WTC11 (cell line): ENCODE measurements at places on chromosomes 2 and 18.

GRCh38 chr2:66568650-66569300 is 133.8 kb downstream of the MEIS1 start:
- DNase-seq = no peak

DNA sequence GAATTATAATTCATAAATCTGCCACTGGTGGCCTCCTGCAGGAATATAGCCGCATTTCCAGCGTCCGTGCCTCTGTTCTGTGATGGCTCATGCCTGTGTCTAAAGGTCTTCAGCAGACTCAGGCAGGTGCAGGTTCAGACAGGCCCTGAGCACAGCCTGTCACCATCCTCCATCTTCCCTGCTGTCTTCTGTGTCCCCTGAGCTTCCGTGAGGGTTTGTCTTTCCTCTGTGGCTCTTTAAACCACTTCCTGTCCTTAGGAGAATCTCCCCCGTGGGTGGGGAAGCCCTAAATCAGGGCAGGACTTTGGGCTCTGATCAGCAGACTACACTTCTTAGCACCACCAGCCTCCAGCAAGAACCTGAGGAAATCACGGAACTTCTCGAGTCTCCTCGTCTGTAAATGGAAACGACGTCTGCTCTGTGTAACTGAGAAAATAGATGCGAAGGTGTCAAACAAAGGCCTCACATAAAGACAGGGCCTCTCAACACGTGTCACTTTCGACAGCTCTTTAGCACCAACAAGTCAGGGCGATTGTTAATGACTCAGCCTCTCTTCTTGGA is 24.1 kb upstream of the NFATC1 start:
- DNase-seq = no peak

DNA sequence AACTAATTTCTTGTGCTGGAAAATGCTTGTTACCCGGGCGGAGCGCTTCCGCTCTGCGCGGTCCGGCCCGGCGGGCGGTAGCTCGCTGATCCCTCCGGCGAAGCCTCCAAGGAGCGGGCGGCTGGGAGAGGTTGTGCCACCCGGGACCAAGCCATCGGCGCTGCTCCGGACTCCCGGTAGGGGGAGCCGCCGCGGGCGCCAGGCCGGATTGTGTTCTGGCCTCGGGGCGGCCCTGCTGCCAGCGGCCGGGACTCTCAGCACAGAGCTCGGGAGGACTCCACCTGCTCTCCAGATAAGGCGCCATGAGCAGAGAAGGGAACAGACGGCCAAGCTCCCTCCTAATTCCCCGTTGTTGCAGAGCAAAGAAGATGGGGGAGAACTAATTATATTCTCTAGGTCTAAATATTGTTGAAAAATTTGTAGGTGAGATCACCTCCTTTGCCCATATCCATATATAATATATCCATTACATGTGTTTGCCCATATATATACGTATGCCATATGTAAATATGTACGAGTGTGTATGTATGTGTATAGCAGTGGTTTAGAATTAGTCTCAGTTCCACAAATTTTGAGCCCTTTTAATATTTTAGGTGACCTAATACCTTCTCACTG is 13.8 kb upstream of the SATB2 start:
- DNase-seq = peak; percentile 94

DNA sequence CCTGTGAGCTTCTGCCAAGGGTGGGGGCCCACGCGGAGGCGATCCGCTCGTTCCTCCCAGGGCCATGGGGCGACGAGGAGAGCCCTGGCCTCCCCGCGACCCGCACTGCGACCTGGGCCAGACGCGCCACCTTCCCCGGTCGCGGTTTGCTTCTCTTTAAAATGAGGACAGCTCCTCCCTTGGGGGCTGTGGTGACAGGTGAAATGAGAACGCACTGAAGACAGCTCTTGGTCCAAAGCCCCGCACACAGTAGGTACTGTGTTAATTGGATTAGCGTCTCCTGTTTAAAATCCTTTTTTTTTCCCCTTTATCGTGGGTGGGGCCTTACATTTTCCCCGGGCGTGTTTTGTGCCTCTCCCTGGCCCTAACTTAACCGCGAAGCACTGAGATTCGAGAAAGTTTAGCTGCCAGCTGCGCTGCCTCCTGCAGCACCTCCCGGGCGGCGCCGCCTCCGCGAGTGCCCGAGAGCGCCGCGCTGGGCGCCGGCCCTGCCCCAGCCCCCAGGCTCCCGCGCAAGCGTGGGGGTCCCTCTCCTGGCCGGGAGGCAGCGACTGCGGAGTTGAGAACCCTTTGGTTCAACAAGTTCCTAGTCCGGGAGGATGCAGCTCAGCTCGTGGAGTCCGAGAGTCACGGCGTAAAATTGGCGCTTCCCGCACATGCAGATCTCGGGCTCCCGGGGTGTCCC is 1.1 kb downstream of the HPCAL1 start:
- peak; percentile 48 for DNase-seq

DNA sequence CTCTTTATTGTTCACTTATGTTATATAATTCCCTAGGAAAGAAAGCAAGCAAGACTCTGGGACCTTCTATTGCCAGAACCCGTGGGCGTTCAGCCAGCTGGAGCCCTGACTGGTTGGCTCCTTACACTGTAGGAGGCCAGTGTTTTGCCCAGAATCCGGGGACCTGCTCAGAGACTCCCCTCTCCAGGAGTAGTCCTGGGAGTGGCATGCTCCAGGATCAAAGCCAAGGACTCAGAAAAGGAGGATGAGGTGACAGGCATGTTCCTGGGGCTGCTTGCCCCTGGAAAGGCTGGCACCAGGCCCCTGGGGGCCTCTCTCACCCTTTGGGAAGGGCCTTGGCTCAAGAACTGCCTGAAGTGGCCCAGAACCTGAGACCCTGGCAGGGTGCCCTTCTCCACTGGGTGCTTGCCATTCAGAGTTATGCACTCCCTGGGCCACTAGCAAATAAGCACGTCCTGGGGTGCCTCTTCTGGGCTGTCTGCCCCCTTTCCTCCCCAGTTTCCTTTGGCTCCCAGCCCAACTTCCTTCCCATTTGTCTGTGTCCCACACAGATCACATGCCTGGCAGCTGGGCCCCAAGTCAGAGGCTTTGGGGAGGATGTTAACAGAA is 19.6 kb upstream of the KIF3C start:
- DNase-seq = no peak

DNA sequence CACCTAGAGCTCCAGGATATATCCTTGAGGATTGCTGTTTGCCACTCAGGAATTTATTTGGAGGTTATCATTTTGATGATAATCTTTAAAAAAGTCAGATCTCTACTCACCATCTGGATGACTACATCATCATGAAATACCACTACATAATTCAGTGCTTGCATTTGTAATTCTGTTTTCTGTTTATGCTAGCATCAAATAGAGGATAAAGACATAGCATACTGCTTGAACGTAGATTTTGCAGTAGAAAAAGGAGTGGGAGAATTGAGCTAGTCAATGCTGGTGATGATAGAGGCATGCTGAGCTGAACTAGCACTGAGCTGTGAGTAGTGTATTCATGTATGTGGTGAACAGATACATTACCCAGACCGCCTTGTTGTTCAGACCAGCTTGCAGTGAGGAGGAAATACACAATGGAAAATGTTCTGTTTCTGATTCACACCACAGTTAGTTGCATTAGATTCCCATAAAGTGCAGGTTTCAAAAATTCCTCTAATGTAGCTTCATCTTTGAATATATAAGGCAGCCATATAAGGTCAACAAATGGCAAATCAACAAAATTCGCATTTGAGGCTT is 68.8 kb upstream of the CDC42EP3 start:
- DNase-seq = no peak

GRCh38 chr2:113692698-113693428 is 63.6 kb downstream of the SLC35F5 start:
- DNase-seq = no peak

DNA sequence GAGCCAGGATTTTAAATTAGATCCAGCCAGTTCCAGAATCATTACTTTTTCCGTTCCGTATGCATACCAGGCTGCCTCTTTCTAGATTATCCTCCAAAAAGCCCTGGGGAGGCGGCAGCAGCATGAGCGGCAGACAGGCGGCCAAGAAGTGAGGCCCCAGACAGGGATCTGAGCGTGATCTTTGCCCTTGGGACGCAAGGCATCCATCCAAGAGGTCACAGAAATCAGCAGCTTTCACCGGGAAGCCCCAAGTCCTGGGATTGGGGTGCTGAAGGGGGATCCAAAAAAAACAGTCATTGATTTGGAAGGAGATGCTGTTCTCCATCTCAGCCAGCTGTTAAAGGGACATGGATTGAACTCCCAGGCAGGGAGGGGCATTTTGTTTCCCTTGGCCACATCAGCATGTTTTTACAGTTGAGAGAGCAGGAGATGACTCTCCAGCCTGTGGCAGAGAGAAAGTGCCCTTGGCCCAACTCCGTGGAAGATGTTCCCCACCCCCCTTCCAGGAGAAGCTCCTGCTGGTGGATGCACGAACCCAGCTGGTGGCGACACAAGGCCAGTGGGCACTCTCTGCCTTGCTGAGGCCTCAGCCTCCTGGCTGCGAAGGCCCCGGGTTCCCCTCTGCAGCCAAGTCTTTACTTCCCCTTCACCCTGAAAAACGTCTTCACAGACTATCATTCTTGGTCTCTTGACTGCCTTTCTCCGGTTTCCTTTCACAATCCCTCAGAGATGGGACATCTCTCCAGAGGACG is 265.6 kb downstream of the ANAPC1 start:
- DNase-seq = no peak

- DNase-seq = no peak
Measured at GRCh38 chr2:165055082-165055851, 99.9 kb upstream of the SLC38A11 start.

DNA sequence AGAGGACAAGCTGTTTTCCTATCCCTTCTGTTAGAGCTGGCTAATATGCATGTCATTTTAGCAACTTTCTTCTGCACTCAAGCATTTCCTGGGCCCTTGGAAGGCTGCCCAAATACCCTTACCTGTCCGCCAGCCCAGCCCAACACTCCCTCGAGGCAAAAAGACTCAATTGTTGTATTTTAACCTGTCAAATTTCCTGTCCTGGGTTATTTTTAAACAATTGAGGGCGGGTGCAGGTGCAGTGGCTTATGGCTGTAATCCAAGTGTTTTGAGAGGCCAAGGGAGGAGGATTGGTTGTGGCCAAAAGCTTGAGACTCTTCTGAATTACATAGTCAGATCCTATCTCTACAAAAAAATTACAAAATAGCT is 125.0 kb upstream of the ARHGAP28 start:
- DNase-seq = no peak

DNA sequence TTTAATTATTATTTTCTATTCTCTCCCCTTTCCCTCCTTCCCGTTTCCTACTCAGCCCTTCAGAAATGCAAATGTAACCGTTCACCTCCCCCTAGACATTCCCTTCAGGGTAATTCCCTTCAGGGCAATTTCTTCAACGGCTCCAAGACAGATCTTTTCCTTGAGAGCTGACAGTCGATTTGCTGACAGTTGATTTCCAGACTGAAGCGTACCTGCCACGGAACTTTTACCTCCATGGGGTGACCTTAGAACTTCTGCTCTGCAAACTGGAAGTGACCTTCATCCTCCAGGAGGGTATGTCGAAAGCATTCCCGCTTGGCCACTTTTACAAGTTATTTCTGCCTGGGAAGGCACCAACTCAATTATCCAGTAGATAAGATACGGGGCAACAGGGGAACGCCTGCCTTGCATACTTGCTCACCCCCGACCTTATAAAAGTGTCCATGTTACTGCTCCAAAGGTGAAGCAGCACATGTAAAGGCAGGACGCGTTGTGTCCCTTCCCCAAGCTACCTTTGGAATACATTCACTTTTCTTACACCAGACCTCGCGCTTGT is 18.5 kb downstream of the B3GNT7 start:
- DNase-seq = no peak

DNA sequence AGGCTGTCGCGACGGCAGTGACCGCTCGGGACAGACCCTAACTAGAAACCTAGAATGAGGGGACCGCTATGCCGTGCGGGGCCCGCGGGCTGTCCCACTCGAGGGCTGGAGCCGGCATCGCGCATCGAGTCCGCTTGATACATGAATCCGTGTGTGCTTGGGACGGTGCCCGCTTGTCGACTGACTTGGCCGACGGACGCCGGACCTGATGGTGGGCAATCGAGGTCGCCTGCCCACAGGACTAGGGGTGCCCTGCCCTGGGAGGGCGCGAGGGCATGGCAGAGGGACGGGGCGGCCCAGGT is 749 bp upstream of the PTMA start:
- peak; percentile 56 for DNase-seq

GRCh38 chr2:239561446-239562001 is 160.7 kb upstream of the HDAC4 start:
- no peak for DNase-seq

- DNase-seq = no peak
Measured at GRCh38 chr2:215607766-215608165, 171.9 kb upstream of the FN1 start.

DNA sequence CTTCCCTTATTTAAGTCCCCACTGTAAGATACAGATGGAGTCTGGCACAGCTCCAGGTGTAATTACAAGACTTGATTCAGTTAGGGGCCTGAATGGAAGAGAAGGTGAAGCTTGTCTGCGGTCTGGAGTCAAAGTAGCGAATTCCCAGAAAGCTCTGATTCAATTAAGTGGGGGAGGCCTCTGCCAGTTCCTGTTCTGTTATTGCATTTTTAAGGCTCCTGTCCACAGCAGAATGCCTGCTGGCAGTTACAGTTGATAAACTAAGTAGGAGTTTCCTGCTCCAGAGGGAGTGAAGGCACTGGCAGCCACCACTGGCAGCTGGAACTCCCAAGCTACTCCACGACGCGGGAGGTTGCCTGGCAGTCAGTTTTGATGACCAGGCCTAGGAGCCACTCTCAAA is 181.1 kb downstream of the SOCS6 start:
- no peak for DNase-seq

DNA sequence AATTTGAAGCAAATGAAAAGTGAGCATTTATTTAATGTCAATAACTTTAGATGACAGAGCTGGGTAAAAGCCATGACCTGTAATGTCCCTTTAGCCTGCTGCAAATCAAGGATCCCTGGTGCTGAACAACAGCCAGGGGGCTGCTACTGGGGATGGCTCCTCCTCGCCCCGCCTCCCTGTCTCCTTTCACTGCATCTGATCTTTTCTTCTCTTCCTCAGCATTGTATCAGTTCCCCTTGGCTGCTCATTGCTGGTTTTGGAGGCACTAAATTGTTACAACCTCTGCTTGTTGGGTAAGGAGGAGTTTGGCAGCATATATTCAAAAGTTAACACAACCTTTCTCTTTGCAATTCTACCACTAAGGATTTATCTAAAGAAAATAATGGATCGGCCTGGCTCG is 236.3 kb upstream of the ID2 start:
- no peak for DNase-seq

- DNase-seq = peak; percentile 86
Measured at GRCh38 chr2:95389245-95390119, 13.0 kb upstream of the FAHD2A start.

DNA sequence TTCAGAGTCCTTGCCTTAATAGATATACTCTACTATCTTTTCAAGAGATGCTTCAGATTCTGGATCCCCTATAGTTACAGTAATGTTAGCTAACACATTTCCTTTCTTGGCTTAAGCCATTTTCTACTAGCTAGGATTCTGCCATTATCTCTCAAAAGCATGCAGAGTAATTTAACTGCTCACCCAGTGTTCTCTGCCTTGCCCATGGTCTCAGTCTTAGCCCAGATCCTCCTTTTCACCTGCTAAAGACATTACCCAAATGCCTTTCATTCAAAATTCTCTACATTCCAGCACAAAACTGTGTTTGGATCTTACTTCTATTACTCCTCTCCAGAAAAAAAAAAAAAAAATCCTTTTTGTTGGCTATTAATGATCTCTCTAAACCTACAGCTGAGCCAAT is 474.2 kb upstream of the LRRTM1 start:
- no peak for DNase-seq
